ENCODE measurements at places on chromosomes 11 and 22.

DNA sequence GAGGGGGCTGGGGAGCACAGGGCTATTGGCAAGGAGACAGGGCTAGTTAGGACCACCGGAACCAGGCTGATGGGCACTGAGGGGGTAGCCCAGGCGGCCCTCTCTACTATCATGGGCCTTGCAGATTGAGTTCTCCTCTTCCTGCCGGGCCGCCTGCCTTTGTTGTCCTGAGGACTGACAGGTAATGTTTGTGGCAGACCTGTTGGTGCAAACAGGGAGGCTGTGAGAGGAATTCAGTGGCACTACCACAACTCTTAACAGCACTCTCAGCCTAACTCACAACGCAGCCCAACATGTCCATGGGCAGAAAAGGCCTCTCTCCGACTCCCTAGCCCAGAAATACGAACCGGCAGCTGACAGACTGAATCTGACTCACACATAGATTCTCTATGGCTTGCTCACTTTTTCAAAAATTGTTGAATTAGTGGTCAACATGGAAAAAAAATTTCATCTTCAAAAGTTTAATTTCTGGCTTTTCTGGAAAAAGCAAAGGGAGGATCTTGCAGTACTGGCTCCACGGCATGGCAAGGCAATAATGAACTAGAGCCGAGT, 11.4 kb downstream of the KCNJ5 start:
- no peak for DNase-seq

DNA sequence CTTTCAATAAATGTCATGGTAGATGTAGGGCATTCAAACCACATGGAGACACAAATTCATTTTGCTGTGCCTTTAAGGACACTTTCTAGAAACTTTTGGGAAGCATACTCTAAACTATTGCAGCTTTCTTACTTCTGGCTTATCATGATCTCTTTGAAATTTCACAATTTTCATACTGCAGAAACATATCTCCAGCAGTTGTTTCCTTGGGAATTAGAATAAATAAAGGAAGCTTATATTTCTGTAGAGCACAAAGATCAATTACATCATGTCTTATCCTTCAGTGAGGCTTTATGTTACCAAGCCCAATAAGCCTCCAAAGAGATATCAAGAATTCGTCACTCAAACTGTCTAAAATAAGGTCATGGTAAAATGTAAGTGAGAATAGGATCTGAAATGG, 74.5 kb upstream of the RAB38 start:
- DNase-seq: no peak

- DNase-seq: no peak
Measured at GRCh38 chr11:34427186-34427805, 11.4 kb upstream of the CAT start.

- peak; percentile 9 for DNase-seq
Measured at GRCh38 chr11:67311556-67312082, 8.3 kb downstream of the SSH3 start.

DNA sequence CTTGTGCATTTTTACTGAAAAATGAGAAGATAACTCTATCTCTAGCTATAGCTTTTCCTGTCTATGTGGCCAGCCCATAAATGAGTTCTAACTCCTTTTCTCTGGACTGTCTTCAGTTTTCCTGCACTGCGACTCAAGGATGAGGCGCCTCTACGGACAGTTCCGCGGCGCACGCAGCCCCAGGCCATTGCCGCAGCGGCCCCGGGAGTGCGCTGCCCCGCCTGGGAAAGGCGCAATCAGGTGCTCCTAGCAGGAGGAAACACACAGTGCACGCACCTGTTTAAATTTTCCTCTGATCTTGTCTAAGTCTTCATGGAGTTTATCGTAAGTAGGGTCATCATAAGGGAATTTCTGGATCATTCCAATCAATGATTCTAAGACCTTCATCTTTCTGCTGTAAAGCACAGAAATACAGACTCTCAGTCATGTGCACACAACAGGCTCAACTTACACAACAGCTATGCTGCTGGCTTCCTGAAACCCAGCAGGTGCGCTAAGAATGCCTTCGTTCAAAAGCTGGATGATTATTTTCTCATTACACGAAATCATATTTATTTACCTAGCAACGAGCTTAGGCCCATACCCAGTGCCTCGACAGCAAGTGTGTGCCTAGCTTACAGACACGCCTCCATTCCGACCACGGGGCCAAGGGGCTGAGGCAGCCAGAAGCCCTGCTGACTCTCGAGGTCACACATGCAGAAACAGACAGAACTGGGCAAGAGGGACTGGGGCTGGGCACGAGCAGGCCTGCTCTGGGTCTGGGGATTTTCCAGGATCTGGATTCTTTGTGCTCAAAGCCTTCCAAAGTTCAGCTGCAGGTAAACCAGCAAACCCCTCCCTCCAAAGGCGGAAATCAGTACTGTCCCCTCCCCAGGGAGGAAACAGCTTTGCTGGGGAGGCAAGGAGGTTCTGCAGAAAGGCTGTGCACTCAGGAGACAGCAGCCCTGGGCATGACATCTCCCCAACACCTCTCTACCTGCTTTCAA, 7.2 kb downstream of the LTO1 start:
- no peak for DNase-seq

DNA sequence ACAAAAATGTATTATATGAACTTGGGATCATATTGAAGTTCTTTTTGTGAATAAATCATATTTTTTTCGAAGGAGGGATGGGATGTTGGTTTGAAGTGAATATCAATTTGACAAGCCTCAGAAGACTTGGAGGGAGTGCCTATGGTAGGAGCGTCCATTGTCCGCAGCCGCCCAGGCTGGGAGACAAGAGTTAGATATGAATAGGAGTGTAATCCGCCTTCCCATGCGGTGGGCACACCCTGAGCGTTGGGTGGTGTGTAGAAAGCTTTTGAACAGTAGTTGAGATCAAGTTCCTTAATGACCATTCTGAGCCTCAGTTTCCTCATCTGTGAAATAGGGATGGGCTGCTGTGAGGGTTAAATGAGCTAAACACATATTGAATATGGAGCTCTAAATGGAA, 7.0 kb downstream of the CD82 start:
- no peak for DNase-seq

GRCh38 chr22:25357132-25357455, 137.7 kb downstream of the CRYBB2 start:
- no peak for DNase-seq

DNA sequence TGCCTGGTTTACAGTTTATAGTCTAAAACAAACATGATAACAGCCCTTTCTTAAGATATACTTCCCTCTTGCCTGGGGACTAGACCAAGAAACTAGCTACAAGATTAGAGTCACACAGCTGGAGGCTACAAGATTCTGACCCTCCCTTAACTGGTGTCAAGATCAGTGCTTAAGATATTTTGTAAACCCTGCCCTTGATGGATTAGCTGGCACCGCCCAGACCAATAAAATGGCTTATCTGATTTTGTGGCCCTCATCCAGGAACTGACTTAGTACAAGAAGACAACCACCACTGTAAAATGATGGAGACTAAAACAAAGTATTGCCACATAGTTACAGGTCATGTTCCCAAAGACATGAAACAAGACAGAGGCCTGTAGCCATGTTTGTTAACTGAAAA, 53.4 kb downstream of the FAM181B start:
- DNase-seq: no peak

DNA sequence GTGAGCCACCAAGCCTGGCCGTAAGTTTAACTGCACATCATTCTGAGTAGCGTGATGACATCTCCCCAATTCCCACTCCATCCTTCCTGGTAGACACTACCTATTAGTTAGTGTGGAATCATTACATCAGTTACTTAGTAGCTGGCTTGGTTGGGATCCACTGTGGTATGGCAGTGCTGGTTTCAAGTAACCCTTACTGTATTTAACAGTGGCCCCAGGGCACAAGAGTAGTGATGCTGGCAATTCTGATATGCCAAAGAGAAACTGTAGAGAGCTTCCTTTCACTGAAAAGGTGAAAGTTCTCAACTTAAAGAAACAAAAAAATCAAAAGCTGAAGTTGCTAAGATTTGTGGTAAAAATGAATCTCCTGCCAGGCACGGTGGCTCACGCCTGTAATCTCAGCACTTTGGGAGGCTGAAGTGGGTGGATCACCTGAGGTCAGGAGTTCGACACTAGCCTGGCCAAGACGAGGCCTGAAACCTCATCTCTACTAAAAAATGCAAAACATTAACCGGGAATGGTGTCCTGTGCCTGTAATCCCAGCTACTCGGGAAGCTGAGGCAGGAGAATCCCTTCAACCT, 27.2 kb downstream of the RHOD start:
- DNase-seq: no peak

GRCh38 chr11:127926721-127927120, 660.6 kb downstream of the ETS1 start:
- no peak for DNase-seq

- DNase-seq: no peak
Measured at GRCh38 chr22:27154717-27155116, 497.3 kb downstream of the MIAT start.

GRCh38 chr11:1743585-1744136, 6.7 kb downstream of the IFITM10 start:
- DNase-seq: no peak

- no peak for DNase-seq
Measured at GRCh38 chr11:60933416-60934123, 9.3 kb downstream of the TMEM132A start.

GRCh38 chr22:26660961-26661578, 3.7 kb downstream of the MIAT start:
- no peak for DNase-seq

GRCh38 chr11:20134991-20135736, 25.1 kb downstream of the DBX1 start:
- DNase-seq: no peak

DNA sequence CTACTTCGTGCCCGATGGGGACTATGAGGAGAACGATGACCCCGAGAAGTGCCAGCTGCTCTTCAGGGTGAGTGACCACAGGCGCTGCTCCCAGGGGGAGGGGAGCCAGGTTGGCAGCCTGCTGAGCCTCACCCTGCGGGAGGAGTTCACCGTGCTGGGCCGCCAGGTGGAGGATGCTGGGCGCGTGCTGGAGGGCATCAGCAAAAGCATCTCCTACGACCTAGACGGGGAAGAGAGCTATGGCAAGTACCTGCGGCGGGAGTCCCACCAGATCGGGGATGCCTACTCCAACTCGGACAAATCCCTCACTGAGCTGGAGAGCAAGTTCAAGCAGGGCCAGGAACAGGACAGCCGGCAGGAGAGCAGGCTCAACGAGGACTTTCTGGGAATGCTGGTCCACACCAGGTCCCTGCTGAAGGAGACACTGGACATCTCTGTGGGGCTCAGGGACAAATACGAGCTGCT, 751 bp downstream of the FIBIN start:
- no peak for DNase-seq

DNA sequence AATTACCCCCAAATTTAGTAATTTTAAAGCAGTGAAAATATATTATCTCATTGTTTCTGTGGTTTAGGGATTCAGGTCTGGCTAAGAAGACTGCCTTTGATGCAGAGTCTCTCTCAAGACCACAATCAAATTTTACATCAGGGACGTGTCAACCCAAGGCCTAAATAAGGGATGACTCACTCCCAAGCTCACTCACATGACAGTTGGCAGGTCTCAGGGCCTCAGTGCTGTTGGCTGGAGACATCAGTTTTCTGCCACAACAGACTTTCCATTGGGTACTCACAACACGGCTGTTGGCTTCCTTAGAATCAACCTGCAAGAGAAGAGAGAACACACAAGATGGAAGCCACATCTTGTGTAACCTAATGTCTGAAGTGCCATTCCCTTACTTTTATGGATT, 377.3 kb downstream of the FAM181B start:
- no peak for DNase-seq

DNA sequence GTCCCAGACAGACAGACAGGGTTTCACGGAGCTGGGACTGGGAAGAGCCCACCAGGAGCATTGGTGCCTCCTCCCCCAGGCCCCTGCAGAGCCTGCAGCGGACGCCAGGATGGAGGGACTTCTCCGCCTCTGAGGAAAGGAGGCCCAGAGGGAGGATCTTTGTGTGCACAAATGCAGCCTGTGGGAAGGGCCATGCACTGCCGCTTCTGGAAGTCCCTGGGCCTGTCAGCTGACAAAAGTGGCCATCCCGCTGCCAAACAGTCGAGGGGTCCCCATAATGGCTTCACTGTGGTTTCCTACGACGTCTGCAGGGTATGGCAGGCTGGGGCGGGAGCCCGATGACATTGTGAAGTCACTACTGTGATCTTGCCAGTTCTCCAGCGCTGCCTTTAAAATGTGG, 73.8 kb downstream of the TP53I11 start:
- no peak for DNase-seq

GRCh38 chr11:122424636-122425035, 230.9 kb upstream of the UBASH3B start:
- no peak for DNase-seq

DNA sequence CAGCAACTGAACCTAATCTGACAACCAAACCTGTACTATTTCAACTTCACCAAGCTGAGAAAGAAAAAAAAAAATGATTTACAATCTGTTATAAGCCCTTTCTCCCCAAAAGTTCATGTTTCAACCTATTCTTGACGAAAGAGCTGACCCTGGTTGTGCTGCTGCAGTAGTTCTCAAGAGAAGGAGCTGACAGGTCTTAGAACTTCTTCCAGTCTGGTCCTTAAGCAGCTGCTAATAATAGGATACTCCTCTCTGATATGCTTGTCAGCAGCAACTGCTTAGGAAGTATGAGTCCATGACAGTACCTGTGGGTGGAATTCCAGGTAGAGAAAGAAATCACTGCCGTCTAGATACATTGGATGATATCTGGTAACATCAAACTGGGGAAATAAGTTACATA, 735.1 kb upstream of the CCDC90B start:
- DNase-seq: no peak

GRCh38 chr11:3902441-3902840, 47.0 kb downstream of the STIM1 start:
- no peak for DNase-seq

GRCh38 chr22:46739094-46739870, 1.2 kb upstream of the CERK start:
- DNase-seq: peak; percentile 45

- no peak for DNase-seq
Measured at GRCh38 chr11:109383306-109383705, 38.7 kb upstream of the C11orf87 start.

- DNase-seq: no peak
Measured at GRCh38 chr11:126157326-126158030, 54.0 kb downstream of the RPUSD4 start.

DNA sequence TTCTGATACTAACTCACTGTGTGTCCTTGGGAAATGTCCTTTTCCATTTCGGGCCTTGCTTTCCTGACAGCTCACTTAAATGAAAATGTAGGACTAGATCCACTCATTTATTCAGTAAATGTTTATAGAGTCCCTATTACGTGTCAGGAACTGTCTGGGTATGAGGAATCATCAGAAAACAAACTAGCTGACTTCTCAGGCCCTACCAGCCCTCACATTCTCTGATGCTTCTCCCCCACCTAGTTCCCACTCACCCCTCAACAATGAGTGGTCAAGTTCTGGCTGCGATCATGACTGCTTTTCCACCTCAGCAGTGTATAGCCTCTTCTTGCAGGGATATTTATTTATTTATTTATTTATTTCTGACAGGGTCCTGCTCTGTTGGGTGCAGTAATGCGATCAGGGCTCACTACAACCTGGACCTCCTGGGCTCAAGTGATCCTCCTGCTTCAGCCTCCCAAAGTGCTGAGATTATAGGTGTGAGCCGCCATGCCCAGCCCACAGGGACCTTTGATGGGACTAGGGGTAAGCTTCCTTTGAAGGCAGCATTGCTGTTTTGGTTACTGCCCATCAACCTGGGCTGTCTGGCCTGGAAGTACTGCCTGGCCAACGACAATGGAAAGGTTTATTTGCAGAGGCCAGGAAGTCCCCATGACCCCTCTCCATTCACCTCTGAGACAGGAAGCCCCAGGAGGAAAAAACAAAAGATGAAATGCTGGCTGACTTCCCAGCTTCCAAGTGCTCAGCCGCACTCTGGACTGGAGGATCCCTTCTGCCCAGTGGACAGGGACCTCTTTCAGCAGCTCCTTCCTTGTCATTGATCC, 33.1 kb upstream of the POLD3 start:
- no peak for DNase-seq

Data from activated CD4-positive, alpha-beta T cell treated with anti-CD3 and anti-CD28 coated beads for 48 hours (primary cell).